ENCODE measurements at places on chromosomes 7 and 10. TPM values are rescaled to one million over a fixed set of nuclear protein-coding genes. Genes with fewer than 3 reads are reported as not detected.

GRCh38 chr10:118308664-118309063, 33.5 kb downstream of the FAM204A start:
- DNase-seq, result no peak

GRCh38 chr10:113078282-113078907, 128.3 kb downstream of the TCF7L2 start:
- no peak for DNase-seq

DNA sequence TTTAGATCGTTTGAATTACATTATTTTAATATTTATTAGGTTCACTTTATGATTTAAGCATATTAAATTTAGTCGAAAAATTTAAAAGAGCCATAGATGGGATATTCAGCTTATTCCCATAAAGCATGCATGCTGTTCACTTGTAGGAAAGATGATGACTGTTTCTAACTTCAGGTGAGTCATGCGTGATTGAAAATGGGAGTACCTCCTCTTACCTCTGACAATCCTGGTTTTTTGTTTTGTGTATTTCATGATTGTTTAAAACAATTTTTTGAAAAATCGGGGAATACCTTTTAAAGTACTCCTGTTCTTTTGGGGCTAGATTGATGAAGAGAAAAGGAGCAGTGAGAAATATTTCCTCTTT, 1.4 kb downstream of the TNKS2 start:
- DNase-seq, result no peak

DNA sequence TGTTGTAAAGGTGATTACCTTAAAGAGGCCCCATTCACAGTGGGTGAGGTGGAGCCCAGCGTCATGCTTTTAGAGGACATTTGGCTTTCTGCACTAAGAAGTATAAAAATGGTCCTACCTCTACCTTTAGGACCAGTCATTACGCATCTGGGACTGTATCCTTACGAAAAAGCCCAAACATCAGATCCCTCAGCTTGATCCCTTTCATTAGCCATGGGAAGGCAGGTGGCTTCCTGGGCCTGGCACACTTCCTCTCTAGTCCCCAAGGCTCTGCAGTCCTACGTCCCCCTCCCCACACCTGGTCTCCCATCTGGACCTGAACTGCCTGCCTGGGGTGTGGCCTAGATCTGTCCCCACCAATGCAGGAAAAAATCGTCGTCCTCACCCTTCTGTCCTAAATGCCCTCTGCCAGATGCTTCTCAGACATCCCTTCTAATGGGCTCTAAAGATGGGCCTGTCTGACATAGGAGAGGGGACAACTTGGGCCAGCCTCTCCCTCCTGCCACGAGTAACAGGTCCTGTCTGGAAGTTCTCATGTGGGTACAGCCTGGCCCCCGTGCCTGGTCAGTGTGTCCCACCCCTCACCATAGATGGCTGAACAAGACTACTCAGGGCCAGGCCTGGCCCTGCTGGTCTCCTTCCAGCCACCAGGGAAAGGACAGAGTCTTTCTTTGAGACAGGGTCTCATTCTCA, 11.8 kb upstream of the SLC18A3 start:
- no peak for DNase-seq

- no peak for DNase-seq
Measured at GRCh38 chr10:103911021-103911459, 6.9 kb downstream of the STN1 start.

- no peak for DNase-seq
Measured at GRCh38 chr10:77004917-77005564, 632.6 kb downstream of the KCNMA1 start.

DNA sequence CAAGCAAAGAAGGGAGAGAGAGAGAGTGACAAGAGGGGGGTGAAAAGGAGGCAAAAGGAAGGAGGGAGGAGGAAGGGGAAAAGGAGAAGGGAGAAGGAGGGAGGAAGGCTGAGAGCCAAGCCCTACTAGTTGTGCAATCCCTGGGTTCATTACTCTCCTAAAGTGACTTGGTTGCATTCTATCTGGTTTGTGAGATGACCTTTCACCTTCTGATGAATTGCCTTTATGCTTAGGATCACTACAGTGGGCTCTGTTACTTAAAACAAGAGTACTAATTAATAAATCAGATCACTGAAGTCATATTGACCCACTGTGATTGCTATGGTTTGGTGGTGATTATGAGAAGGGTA, 144.9 kb downstream of the KIF20B start:
- no peak for DNase-seq

GRCh38 chr7:118855290-118855689, 630.8 kb downstream of the ANKRD7 start:
- no peak for DNase-seq

DNA sequence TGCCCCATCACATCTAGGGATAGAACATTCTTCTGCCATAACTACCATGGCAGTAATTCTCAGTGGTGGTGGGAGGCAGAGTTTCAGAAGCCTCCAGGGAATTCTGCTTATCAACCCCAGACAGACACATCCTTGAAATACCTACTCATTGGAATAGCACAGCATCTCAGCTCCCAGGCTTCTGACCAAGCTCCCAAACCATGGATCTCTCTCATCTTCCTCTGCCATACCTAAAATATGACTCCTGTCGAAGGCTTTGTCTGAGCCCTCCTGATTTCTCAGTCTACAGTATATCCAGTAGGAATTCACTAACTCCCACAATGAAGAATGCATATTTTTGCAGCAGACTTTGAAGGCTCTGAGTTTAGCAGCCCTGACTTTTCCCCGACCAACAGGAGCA, 687.5 kb downstream of the GRID1 start:
- DNase-seq, result no peak

DNA sequence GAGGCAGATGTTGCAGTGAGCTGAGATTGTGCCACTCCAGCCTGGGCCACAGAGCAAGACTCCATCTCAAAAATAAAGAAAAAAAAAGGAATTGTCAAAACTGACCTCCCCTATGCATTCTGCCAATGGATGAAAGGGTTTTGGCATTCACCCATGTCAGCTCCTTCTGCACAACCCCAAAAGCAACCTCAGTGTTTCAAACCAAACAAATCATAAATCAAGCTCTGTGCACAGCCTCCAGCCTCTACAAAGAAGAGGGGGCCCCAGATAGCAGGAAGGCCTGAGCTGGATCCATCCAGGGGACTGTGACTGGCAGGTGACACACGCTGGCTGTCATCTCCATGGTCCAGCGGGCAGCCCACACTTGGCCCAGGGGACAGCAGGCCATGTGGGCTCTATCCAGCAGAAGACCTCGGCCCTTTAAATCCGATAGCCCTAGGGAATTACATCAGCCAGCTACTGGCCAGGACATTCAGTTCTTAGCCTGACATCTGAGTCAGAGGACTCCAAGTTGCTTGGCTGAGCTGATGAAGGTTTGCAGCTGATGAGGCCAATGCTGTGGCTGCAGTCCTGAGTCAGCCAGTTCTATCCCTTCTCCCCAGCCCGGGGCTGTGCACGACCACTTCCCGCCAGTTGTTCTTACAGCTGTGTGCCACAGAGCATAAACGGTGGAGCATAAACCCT, 52.0 kb upstream of the FIGNL1 start:
- DNase-seq, result no peak

The HERC4 gene
- 42.0 TPM for total RNA-seq
